ENCODE measurements at places on chromosomes 11 and 22.

DNA sequence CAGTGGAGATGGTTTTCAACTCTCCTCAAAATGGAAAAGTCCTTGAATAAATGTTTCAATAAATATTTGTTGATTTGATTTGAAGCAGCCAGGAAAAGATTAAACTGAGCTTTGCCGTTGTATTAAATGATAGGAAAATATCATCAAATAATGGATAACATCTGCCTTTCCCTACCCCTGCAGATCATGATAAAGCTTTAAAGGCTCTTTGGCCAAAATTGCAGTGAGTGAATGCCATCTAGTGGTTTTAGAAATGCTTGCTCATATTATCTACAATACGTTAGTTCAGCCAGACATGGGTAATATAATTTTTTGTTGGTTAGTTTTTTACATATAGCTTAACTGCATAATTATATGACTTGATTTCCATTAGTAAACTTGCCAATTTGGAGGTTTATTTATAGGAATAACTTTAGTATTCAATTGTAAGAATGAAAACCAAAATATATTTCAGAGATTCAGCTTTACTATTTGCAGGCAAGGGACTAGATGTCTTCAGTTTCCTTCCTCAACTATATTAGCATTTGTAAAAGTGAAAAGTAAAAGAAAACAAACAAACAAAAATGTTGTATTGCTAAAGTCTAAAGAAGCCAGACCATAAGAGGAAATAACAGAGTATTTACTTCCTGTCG lies 159.2 kb downstream of the MSANTD4 start:
- no peak for DNase-seq

DNA sequence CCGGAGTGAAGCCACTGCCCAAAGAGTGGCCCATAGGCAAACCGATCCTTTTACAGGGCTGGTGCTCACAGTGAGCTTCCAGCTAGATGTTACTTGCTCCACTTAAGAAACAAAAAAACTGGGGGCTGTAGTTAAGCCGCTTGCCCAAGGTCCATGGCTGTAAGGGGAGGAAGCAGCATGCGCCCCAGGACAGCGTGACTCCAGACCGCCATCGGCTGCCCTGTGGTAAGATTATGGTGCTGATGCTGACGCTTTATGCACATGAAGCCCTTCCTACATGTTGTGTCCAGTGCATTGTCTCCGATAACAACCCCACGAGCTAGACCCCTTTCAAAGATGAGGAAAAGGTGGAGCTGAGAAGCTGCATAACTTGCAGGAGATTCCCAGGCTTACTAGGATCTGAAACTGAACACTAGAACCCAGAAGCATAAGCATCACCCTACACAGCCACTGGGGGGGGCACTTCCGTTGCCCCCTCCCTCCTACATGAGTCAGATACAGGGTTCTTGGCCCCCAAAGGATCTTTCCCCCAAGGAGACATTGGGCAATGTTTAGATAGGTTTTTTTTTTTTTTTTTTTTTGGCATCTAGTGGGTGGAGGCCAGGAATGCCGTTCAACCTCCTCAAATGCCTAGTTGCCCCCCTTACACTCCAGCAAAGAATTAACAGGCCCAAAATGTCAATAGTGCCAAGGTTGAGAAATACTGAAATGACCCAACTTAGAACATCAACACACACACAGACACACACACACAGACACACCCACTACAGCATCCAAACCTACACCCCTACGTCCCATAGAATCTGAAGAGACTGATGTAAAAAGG lies 53.9 kb downstream of the MN1 start:
- no peak for DNase-seq

DNA sequence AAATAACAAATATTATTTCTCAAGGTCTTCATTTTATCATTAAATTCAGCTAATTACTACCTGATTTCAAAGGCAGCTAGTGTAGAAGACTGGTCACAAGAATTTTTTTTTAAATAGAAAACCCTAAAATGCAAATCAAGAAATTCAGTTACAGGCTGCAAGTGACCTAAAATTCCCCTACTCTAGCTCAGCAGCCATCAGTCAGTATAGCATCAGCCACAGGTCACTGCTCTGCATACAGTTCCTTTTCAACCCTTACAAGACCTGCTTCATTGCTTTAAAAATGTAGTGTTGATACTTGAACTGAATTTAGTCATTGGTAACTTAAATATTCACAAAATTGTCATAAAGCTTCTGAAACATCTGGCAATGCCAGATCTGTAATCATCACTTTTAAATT lies 9.5 kb upstream of the B3GNT6 start:
- DNase-seq, result no peak

- no peak for DNase-seq
These were observed 20.6 kb downstream of the ELFN2 start for GRCh38 chr22:37406441-37407235.

Data from glutamatergic neuron (in vitro differentiated cells).